ENCODE measurements at places on chromosomes 4 and X.

GRCh38 chr4:84498935-84499623 is at the start of gene NKX6-1:
Gene NKX6-1 (minus strand): TSS chr4:84499292. CDS start chr4:84498228, 1,064 bp downstream.
- DNase-seq, result peak; percentile 96

- DNase-seq, result no peak
These were observed 14.1 kb downstream of the ENPEP start for GRCh38 chr4:110489901-110490508.

- DNase-seq, result no peak
These were observed 37.4 kb downstream of the PAK3 start for GRCh38 chrX:111133389-111133788.

DNA sequence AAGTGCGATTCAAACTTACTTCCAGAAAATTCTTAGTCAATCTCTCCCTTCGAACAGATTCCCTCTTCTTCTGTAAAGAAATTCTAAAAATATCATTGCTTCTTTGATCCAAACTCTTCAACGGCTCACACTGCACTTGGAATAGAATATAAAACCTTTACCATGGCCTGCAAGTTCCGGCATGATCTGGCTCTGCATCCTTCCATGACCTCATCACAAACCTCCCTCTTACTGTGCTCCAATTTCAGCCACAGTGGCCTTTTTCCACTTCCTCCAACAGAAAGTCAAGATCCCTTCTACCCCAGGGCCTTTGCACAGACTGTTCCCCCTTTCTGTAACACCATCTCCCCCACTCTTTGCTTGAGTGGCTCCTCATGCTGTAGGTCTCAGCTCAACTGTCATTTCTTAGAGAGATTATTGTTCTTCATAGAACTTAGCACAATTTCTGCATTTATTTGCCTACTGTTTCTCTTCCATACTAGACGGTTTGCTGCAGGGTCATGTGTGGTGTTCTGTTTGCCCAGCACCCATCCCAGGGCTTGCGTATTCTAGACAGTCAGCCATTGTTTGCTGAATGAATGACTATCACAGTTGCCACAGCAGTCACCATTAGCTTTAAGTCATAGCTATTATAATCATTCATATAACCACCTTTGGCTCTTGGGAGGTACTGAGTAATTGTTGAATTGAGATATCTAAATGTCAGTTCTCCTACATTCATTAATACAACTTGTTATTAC is 1.9 kb upstream of the STOX2 start:
- DNase-seq, result no peak

DNA sequence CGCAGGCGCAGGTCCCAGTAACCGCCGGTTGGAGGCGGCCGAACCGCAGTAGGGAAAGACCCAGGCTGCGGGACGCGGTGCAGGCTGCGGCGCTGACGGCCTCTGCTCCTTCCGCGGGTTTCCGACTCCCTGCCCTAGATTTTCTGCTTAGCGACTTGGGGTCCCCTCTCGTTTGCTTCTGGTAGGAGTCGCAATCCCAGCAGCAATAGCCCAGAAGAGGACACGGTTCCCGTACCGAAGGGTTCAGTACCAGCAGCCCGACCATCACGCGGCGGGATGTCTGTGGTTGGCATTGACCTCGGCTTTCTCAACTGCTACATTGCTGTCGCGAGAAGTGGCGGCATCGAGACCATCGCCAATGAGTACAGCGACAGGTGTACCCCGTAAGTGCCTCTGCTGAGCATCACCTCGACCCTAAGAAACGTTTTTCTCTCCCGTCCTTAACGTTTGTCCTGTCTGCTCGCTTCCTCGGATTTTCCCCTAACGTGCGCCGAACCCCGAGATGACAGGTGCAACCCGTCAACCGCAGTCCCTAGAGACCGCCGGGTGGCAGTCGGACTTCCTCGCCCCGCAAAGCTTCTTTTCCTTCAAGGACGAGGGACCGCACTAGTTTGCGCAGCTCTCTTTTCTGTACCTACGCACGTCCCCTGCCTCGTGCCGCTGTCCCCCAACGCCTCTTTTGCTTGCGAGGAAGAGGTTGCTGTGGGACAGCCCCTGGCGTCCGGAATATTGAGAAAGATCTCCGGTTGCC is at the start of gene HSPA4L:
TSS of gene HSPA4L (plus strand) at position 48 of the 751 bp plus-strand sequence. CDS start at position 277, 229 bp downstream.
- peak; percentile 63 for DNase-seq

GRCh38 chrX:41824551-41824950 is 98.8 kb downstream of the CASK start:
- peak; percentile 7 for DNase-seq

- DNase-seq, result no peak
These were observed 2.9 kb upstream of the PTCHD1 start for GRCh38 chrX:23331701-23332100.

DNA sequence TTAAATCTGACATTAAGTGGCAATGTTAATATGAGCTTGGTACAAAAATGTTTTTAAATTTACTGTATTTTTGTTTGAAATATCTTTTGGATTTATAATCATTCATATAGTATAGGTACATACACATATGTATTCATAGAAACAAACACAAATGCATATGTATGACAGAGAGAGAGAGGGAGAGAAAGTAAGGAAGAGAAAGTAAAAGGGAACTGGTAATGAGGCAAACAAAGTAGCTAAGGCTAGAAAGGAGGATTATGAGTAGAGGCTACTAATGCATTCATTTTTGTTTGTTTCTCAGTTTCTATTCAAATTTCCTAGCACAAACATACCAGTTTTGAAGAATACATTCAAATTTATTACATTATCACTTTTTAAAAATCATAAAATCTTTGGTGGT is 132.4 kb downstream of the GLRA3 start:
- no peak for DNase-seq

- no peak for DNase-seq
These were observed 4.5 kb upstream of the CSN2 start for GRCh38 chr4:69970071-69970470.

DNA sequence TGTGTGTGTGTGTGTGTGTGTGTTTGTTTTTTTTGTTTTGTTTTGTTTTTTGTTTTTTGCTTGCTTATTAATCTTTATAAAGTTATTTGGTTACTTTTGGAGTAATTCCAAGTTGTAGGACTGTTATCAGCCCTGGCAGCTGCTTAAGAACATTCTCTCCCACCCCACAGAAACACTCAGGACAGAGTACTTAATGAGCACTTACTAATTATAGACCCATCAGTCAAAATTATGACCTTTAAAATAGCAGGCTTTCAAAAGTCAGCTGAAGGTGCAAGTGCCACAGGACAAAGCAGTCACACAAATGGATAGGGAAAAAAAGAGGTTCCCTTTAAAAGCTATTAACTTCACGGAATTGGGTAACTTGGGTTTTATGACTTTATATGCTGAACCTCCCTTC is 69.0 kb downstream of the BEND2 start:
- no peak for DNase-seq

GRCh38 chr4:25028851-25029250 is 1.9 kb downstream of the LGI2 start:
- no peak for DNase-seq

DNA sequence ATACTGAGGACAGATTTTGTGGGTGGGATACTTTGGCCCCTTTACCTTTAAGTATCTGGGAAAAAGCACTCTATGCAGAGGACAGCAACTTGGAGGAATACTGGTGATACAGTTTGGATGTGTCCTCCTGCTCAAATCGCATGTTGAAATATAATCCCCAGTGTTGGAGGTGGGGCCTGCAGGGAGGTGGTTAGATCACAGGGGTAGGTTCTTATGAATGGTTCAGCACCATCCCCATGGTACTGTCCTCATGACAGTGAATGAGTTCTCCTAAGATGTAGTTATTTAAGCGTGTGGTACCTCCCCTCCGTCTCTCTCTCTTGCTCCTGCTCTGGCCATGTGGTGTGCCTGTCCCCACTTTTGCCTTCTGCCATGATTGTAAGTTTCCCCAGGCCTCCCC is 24.6 kb downstream of the GPAT3 start:
- DNase-seq, result no peak

DNA sequence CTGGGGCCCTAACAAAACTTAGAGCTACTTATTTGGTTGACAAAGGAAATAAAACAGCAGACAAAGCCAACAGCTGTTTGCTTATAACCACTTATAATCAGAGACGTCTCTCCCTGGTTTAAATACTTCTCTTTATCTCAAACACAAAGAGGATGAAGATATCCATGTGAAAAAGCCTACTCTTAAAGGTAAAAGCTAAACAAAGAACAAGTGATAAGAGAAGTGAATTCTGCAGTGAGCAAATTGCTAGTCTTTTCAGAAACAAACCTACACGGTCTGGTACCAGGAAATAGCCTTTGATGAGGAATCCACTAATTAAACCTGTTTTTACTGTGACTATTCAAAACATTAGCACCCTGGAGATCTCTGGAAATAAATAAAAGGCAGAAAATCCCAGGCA is 46.7 kb downstream of the GRIA3 start:
- DNase-seq, result no peak

GRCh38 chr4:7167706-7168105 is 24.6 kb upstream of the SORCS2 start:
- no peak for DNase-seq

DNA sequence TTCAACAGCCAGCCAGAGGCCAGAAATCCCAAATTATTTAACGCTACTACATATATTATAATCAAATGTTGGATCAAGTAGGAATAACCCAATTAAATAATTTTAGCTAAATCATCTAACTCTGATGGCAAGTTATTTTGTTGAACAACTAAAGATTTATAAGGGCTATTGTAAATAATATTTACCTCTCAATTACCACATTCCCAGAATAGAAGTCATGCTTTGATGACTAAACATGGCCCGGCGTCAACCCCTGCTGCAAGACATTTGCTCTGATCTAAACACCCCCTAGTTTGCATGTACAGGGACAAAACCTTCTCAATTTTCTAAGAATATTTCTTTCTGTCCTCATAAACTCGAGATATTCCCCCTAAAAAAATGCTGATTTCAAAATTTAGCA is 14.2 kb downstream of the VEGFC start:
- no peak for DNase-seq

DNA sequence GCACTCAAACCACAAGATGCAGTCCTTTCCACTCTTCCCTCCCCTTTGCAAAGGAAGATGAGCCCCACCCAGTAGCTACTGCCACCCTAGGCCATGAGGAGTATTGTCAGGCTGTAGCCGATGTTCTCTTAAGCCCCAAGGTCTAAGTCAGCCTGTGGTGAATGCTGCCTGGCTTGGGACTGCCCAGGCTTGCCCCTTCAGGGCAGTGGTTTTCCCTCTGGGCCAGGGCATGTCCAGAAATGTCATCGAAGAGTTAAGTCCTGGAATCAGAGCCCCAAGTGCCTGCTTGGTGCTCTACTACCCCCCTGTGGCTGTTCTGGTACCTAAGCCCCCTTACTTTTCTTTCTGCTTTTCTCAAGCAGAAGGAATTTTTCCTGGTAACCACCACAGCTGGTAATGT is 11.8 kb upstream of the PGK1 start:
- peak; percentile 28 for DNase-seq

Data from HEK293T (cell line).